ENCODE measurements at places on chromosomes 12 and 14.

- DNase-seq = no peak
Measured at GRCh38 chr14:34063470-34064164, 112.7 kb upstream of the EGLN3 start.

- DNase-seq = peak; percentile 34
Measured at GRCh38 chr14:57889245-57889644, 23.4 kb upstream of the SLC35F4 start.

- peak; percentile 59 for DNase-seq
Measured at GRCh38 chr14:62126879-62127478, 364.8 kb downstream of the SNAPC1 start.

DNA sequence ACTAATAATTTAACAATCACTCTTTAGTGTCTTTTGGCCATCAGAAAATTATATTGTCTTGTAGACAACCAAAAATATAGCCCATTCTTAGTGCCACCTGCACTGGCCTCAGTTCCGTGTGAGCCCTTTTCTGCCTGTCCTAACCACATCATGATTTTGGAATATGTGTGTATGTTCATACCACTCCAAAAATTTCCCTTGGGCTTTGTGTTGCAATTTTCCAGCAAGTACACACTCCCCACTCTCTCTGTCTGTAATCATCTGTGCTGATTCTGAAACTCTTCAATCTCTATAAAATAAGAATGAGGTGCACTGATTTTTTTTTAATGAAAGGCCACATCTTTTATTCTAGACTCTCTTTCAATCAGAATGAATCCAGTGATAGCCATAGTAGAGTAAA, 196.0 kb downstream of the PIK3C2G start:
- no peak for DNase-seq

DNA sequence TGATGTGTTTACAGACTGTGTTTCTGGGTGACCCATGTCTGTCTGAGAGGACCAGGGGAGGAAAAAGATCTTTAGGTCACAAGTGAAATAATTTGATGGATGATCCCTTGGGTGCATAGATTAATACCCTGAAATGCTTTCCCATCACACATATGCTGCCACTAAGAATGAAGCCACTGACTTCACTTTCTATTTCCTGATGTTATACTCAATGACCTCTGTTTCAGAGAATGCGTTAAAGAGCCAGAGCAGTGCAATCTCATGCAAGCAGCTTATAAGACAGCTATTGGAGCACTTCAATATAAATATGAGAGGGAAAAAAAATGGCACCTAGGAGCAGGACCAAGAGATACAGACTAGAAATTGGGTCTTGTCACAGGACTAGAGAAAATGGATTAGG, 133.7 kb downstream of the KLHL28 start:
- no peak for DNase-seq

GRCh38 chr14:69325086-69325485, 65.1 kb downstream of the GALNT16 start:
- no peak for DNase-seq

Measured in iris pigment epithelial cell (primary cell).